ENCODE measurements at places on chromosomes 2 and 18. TPM values are rescaled to one million over a fixed set of nuclear protein-coding genes. Genes with fewer than 3 reads are reported as not detected.

DNA sequence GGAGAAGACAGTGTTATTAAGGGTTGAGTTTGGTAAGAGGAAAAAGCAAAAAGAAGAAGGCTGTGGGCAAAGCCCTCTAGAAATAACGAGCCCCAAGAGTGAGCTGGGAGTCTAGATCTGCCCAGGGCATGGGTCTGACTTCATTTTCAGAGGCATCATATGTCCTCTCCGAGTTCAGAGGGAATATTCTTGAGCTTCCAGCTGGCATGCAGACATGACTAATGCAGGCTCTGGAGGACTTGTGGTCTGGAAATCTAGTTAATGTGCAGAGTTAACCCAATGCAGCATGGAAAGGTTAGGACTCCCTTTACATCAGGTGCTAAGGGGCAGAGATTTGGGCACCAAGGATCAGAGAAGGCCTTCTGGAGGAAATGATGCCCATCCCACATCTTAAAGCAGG lies 7.3 kb downstream of the ACMSD start:
- H3K4me1 ChIP-seq = peaks cover 10% of the 10 kb centered on the region
- no peaks in the 10 kb centered on the region for H3K27me3 ChIP-seq
- H3K36me3 ChIP-seq = no peaks in the 10 kb centered on the region
- H3K4me3 ChIP-seq = no peak overlapping the region
- no peak overlapping the region for H3K27ac ChIP-seq

DNA sequence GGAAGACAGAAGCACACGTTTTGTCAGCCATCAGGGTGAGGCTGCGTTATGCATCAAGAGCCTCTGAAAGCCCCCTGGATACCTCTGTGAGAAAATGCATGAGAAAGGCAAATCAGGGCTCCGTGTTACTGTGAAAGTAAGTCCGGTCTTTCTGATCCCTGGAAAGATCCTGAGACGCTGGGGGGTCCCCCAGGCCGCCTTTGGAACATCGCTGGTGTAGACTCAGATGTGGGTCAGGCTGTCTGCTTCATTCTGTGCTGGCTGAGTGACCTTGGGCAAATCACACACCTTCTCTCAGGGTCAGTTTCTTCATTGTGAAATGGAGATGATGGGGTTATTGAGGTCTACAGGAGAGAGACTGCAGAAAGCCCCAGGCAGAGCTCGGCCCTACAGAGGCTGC lies 42.0 kb upstream of the HS6ST1 start:
- no peaks in the 10 kb centered on the region for H3K27me3 ChIP-seq
- DNase-seq = no peak
- H3K27ac ChIP-seq = no peak overlapping the region
- H3K36me3 ChIP-seq = no peaks in the 10 kb centered on the region
- no peak overlapping the region for H3K4me3 ChIP-seq

GRCh38 chr2:119809339-119810048 lies 49.8 kb downstream of the PTPN4 start:
- H3K27me3 ChIP-seq = no peaks in the 10 kb centered on the region
- peak overlapping the region; percentile 17 for H3K4me3 ChIP-seq
- DNase-seq = no peak
- H3K4me1 ChIP-seq = peaks cover 20% of the 10 kb centered on the region
- no peaks in the 10 kb centered on the region for H3K36me3 ChIP-seq

GRCh38 chr18:70503060-70503459 lies 214.2 kb downstream of the SOCS6 start:
- H3K27ac ChIP-seq = no peak overlapping the region
- no peak overlapping the region for H3K4me3 ChIP-seq
- no peaks in the 10 kb centered on the region for H3K4me1 ChIP-seq

DNA sequence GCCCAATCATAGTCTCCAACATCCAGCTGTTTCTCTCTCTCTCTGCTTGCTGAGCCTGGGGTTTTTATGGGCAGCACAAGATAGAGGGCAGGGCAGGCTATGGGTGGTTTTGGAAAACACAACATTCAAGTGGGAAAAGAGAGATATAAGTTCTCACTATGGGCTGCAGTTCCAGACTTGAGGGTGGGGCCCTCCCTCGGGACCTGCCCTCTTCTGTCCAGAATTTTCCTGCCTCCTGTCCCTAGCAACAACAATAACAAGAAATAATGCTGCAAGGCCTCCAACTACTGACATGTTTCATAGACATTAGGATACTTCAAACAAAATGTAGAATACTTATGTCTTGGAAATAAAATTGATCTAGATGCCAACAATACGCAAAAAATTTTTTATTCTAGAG lies 107.8 kb downstream of the C18orf54 start:
- H3K4me3 ChIP-seq = no peak overlapping the region
- H3K36me3 ChIP-seq = no peaks in the 10 kb centered on the region
- H3K4me1 ChIP-seq = no peaks in the 10 kb centered on the region

DNA sequence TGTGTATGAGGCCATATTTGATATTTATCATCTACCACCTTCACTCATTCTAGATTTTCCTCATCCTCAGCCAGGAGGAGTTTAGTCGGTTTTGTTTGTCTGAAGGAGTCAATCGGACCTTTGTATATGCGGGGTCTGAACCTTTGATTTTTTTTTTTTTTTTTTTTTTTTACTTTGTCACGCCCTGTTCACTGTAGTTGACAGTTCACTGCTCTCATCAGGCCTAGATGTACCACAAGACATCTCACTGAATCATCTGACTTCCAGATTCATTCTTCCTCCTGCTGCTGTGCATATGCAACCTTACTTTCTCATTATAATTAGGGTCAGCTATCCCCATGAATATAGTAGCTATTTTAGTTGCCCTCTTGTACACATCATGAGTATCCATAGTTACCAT lies 133.2 kb downstream of the ARHGAP15 start:
- H3K36me3 ChIP-seq = no peaks in the 10 kb centered on the region
- H3K27ac ChIP-seq = no peak overlapping the region
- H3K4me1 ChIP-seq = peaks cover 3% of the 10 kb centered on the region
- DNase-seq = no peak

DNA sequence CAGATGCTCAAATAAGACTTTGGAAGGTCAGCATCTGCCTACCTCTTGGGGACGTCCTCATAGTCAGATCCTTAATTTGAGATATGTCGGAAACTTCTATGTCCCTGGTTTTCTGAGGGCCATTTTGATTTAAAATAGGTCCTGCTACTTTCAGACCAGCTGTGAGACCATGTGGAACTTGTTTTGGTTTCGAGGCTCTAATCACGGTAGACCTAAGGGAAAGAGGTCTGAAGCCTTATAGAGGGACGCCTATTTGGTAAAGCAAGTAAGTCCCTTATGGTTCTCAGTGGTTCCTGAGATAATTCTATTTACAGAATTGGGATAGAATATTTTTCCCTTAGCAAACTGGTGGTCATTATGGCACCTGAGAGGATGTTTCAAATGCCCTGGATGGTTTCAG lies 75.1 kb downstream of the RFTN2 start:
- H3K27me3 ChIP-seq = no peaks in the 10 kb centered on the region
- no peaks in the 10 kb centered on the region for H3K36me3 ChIP-seq
- no peak overlapping the region for H3K27ac ChIP-seq
- no peak overlapping the region for H3K4me3 ChIP-seq
- peak; percentile 62 for DNase-seq

DNA sequence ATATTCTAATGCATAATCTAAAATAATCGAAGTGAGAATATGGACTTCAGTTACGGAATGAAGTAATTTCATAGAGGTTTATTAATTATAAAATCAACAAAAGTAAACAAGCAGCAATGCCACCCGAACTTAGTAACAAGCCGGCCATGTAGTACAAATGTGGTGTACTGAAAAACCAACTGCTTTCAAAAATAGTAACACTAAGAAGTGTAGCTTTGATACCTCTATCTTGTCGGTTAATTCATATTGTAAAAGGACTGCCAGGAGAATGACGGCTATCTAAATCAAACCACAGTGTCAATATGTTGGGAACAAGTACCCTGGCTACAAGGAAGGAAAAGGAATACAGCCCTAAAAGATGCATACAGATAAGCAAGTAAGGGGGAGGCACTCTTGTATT lies 48.5 kb downstream of the WDR33 start:
- no peak overlapping the region for H3K4me3 ChIP-seq
- peaks cover 16% of the 10 kb centered on the region for H3K4me1 ChIP-seq
- H3K36me3 ChIP-seq = peaks cover 48% of the 10 kb centered on the region
- H3K27me3 ChIP-seq = no peaks in the 10 kb centered on the region
- H3K27ac ChIP-seq = peak overlapping the region; percentile 79

DNA sequence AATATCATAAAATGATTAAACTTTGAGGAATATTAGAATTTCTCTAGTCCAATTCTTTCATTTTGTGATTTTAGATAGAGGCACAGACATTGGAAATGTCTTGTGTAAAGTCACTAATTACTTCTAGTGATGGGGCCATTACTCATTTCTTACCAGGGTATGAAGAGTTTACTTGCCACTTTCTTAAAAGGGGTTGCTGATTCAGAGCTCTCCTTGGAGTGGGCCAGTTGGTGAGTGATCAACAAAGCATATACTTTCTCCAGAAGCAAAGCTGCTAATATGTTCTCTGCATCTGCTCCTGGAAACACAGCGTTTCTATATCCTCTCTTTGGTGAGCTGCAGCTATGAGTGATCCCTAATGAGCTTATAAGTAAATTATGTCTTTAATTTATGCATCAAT lies 408.9 kb upstream of the LRATD1 start:
- no peak for DNase-seq
- H3K4me1 ChIP-seq = no peaks in the 10 kb centered on the region
- no peak overlapping the region for H3K27ac ChIP-seq
- no peaks in the 10 kb centered on the region for H3K36me3 ChIP-seq
- no peak overlapping the region for H3K4me3 ChIP-seq

DNA sequence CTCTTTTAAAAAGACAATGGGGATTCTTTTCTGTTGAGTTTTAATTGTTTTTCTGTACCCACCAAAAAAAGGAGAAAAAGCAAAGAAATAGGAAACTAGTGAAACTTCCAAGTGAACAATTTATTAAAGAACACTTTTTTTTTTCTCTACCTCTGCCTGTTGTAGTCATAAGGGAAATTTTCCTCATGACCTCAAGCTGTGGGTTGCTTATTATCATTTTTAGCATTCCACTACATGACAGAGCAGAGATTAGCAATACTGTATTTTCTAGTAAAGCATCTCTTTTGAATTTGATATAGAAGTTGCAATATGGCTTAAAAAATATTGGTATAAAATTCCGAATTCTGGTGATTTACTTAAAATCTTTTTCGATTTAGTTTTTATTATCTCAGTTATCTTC lies 87.9 kb upstream of the LRRTM1 start:
- no peaks in the 10 kb centered on the region for H3K36me3 ChIP-seq
- no peaks in the 10 kb centered on the region for H3K27me3 ChIP-seq
- no peaks in the 10 kb centered on the region for H3K4me1 ChIP-seq

DNA sequence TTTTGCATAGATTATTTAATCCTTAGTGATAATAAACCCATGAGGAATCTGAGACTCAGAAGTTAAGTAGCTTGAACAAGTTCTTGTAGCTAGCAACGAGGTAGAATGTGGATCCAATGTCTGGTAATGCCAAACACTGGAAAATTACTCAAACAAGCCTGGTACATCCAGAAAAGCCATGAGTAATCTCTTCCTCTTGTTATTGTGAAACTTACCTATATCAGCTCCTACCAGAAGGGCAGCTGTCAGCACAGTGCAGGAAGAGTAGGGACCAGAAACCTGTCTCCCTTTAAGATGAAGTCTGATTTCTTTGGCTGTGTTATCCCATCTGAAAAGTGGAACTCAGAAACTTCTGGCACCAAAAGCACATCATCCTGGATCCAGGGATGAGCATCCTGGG lies 7.7 kb upstream of the SERPINB8 start:
- H3K4me1 ChIP-seq = no peaks in the 10 kb centered on the region
- H3K36me3 ChIP-seq = no peaks in the 10 kb centered on the region
- no peak for DNase-seq
- H3K4me3 ChIP-seq = no peak overlapping the region
- H3K27me3 ChIP-seq = peaks cover 27% of the 10 kb centered on the region

GRCh38 chr2:134197445-134197844 lies 56.4 kb upstream of the MGAT5 start:
- H3K36me3 ChIP-seq = no peaks in the 10 kb centered on the region
- peaks cover 7% of the 10 kb centered on the region for H3K4me1 ChIP-seq
- DNase-seq = no peak
- H3K27ac ChIP-seq = no peak overlapping the region
- no peak overlapping the region for H3K4me3 ChIP-seq

- H3K27ac ChIP-seq = no peak overlapping the region
- no peak overlapping the region for H3K4me3 ChIP-seq
- no peaks in the 10 kb centered on the region for H3K36me3 ChIP-seq
- no peak for DNase-seq
- peaks cover 3% of the 10 kb centered on the region for H3K4me1 ChIP-seq
- peaks cover 73% of the 10 kb centered on the region for H3K27me3 ChIP-seq
Measured at GRCh38 chr2:222292149-222293134, 6.4 kb downstream of the PAX3 start.

DNA sequence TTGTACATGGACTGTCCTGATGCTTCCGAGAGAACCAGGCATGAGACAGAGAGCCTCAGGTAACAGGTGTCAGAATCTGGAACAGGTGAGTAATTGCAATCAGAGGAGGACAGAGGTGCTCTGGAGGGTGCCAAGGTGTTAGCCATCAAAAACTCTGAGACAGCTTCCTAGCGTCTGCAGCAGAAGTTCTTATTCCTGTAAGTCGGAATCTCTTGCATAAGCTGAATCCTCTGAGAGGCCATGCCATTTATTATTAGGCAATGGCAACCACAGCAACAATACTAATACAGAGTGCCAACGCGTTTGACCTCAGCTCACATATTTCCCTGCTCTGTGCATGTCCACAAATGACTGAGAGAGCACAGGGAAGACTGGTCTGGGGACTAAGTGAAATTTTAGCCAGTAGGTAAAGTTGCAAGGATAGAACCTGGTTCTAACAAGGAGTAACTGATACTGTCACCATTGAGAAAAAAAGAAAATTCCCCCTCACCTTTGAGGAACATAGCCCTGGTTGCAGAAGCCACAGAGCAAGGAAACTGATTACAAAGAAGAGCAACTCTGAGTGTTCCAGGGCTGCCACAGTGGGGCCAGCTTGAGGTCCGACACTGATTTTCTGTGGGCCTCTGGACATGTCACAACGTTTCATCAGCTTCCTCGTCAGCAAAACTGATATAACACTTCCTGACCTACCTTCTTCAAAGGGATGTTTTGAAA lies 55.1 kb upstream of the ACSL3 start:
- no peaks in the 10 kb centered on the region for H3K4me1 ChIP-seq
- no peak overlapping the region for H3K27ac ChIP-seq
- no peak overlapping the region for H3K4me3 ChIP-seq
- H3K27me3 ChIP-seq = no peaks in the 10 kb centered on the region
- no peaks in the 10 kb centered on the region for H3K36me3 ChIP-seq

PKDCC gene
- total RNA-seq = 4.0 TPM

KCNS3 gene
- 2.7 TPM for total RNA-seq

DUSP19 gene
- 2.4 TPM for total RNA-seq

ZNF236 gene
- total RNA-seq = 11.6 TPM

LOXHD1 gene
- not detected for total RNA-seq

ATP6V1B1 gene
- total RNA-seq = 2.5 TPM

CBLN2 gene
- not detected for total RNA-seq

Data from osteoblast (primary cell).